Peyer's patch (tissue), 4 donors: ENCODE measurements at places on chromosomes 4 and X. TPM values are rescaled to one million over a fixed set of nuclear protein-coding genes. Genes with fewer than 3 reads are reported as not detected.

MTTP gene
- 475 TPM for total RNA-seq

SOWAHB gene
- total RNA-seq, result 28.0 TPM

RPGR gene
- 72.6 TPM for total RNA-seq

SPANXB1 gene
- not detected for total RNA-seq

TEX13D gene
- total RNA-seq, result not detected

KCTD8 gene
- not detected for total RNA-seq

CFAP99 gene
- 0.80 TPM for total RNA-seq

- no peak for DNase-seq
Measured at GRCh38 chr4:53489279-53489889, 101.9 kb downstream of the LNX1 start.

GRCh38 chr4:176065435-176066291 lies at the start of gene WDR17:
WDR17 (plus strand) TSS chr4:176065841; CDS start chr4:176111581, 45,740 bp downstream.
- peak; percentile 93 for DNase-seq

DNA sequence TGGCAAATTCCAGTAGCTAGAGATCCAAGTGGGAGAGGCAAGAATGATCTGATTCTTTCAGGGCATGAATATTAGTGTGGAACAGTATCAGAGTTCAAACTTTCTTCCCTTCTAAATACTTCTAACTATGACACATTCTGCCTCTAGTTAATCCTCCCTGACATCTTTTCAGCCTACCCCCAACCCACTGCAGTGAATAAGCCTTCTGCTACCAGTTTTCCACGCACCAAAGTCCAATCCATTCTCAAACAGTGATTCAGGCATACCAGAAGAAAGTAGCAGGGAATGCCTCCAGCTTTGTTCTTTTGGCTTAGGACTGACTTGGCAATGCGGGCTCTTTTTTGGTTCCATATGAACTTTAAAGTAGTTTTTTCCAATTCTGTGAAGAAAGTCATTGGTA lies 155.4 kb upstream of the FTHL17 start:
- DNase-seq, result no peak

- DNase-seq, result no peak
Measured at GRCh38 chr4:94534401-94535312, 82.9 kb downstream of the PDLIM5 start.

- DNase-seq, result no peak
Measured at GRCh38 chr4:108201774-108202173, 33.0 kb upstream of the LEF1 start.

- DNase-seq, result no peak
Measured at GRCh38 chrX:75158054-75158453, 2.0 kb upstream of the ABCB7 start.

DNA sequence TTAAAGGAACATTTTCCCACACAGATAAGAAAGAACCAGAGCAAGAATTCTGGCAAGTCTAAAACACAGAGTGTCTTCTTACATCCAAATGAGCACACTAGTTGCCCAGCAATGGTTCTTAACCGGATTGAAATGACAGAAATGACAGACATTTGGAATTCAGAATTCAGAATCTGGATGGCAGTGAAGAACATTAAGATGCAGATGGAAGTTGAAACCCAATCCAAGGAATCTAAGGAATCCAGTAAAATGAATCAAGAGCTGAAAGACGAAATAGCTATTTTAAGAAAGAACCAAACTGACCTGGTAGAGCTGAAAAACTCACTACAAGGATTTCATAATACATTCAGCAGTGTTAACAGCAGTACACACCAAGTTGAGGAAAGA lies 21.5 kb downstream of the ANAPC10 start:
- no peak for DNase-seq

GRCh38 chr4:15848191-15848842 lies 70.2 kb downstream of the CD38 start:
- no peak for DNase-seq

DNA sequence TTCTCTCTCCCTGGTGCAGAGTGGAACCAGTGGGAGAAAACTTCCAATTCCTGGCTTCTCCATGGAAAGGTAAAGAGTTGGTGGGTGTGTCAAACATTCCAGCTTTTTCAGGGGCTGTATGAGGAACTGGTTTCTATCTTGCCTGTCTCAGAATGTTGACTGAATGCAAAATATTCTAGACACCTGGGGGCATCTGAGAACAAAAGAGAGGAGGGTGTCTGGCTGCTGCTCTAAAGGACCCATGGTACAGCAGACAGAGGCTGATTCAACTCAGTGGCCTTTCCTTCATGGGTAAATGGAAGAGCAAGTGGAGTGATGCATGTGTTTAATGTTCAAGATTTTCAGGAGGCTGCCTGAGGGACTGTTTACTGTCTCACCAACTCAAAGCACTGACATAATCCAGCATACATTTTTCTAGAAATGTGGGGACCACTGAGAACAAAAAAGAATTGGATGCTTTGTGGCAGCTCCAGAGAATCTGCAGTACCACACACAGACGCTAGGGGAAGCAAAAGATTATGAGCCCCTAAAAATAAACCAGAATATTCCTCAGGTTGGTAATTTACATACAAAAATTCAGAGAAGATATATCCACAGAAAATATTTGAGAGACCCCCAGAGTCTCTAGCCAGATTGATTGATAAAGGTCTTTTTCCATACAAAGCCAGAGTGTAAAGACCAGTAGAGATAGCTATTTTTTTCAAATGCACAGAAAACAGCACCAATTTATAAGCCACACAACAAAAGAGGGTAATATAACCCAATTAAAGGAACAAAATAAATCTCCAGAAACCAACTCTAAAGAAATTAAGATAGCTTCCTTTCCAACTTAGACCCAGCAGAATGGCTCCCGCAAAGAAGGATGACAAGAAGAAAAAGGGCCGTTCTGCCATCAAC lies 48.0 kb upstream of the STARD8 start:
- DNase-seq, result no peak

DNA sequence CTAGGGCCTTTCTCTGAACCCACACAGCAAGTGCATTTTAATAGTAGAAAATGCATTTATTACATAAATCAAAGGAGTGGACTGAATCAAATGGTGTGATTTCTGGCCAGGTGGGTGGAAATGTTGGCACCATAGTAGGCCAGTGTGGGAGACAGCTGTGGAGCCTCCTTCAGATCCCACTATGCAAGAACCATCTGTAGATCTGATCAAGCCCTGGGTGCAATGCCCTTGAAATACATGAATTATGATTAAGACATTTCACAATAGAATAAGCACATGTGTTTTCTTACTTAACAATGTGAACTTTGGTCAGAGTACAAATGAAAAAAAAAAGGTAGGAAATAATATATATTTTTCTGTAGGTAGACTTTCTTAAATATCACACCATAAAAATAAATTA lies 204.3 kb downstream of the PCDH7 start:
- no peak for DNase-seq

DNA sequence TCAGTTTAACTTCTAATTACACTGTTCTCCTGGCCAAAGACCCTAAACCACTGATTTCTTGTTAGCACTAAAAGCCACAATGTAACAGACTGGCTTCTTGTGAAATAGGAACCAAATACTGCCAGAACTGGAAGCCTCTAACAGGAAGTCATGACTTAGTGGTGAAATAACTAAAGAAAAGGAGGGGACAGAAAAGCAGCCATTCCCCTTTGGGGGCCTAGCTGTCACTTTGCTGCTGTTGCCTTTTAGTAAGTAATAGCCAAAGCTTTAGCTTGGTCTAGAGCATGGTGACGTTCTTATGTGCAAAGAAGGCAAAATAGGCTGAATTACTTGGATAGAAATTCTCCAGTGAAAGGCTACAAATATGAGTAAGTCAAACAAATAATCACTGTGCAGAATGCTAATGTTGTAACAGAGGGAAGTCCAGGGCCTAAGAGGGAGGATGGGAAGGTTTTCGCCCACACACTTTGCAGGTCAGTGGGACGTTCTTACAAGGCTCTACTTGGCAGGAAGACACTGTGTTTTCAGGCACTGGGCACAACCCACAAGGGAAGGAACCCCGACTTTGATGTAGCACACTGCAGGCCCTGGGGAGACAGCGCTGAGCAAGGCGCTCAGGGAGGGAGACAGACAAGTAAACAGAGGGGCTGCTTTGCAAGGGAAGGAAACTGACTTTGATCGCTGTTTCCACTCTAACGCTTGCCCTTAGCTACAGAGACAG lies 16.7 kb downstream of the GAB3 start:
- peak; percentile 71 for DNase-seq

DNA sequence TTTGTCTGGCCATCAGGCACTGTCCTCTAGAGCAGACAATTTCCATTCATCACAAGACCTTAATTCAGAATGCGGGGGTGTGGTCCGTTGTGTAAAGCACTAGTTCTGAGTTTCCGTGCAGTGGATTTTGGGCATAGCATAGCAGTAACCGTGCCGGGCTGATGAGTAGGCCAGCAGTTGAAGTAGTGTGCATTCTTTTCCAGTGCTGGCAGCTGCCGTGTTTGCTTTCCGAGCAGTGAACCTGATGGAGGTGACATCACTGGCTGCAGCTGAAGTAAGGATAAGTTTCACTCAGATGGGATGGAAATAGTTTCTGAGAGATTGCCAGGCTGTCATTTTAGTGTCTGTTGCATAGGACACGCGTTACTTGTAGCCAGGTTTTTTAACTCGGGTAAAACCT lies 107.0 kb upstream of the STIM2 start:
- DNase-seq, result no peak

DNA sequence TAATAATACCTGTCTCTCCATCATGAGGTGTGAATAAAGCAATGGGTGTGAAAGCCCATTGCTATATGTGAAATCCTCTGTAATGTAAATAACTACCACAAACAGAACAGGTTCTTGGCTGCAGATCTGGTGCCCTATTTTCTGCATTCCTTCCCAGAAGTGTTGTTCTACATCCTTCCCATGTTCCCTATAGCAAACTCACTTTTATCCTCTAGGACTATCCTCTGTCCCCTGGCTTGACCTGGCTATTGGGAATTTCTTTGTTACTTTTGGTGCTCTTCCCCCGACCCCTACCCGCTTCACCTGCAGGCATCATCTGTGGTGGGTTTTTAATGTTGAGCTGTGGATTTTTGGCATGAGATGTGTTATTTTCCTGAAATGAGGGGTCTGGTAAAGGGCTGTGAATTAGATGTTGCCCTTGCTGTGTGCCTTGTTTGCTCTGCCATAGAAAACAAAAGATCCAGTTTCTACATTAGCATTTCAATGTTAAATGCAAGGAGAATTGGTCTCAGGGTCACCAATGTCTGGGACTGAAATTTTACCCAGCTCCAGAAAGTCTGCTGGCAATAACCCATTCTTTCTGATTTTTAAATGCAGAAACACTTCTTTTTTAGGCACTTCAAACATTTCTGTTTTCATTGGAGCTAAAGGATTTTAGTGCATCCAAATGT lies 13.6 kb upstream of the FREM3 start:
- no peak for DNase-seq

- DNase-seq, result no peak
Measured at GRCh38 chrX:150731795-150732194, 38.6 kb downstream of the MTMR1 start.

DNA sequence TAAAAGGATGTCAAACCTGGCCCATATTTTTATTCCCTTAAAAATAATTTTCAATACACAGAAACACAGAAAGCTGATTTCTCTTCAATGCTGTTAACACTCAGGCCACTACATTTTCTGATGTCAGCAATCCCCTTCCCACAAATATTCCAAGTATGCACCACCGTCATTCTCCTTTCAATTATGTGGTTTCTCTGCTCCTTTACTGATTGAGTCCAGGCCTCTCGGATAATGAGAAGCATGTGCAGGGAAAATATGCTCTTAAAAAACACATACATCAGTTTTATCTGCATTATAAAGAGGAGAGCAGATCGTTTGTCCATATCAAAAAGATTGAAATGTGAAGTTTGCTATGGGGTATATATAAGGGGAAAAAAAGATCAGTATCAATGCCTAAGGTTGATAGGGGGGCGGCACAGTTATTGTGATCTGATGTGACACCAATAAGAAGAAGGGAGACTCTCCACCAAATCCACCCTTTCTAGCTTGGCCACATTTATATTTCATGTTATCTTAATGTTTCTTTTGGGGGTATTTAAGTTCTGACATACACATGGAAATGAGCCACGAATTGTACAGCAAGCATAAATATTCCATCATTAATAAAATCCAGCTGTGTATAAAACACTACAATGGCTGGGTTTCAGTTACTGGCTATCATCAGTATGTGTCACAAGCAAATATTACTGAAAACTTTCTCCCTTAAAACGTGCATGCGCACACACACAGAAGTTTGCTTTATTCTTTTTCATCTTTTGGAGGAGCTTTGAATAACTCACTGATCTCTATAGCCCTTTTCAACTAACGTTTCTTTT lies 6.4 kb downstream of the AMOT start:
- no peak for DNase-seq

- no peak for DNase-seq
Measured at GRCh38 chr4:54879576-54879975, 221.8 kb downstream of the KIT start.

DNA sequence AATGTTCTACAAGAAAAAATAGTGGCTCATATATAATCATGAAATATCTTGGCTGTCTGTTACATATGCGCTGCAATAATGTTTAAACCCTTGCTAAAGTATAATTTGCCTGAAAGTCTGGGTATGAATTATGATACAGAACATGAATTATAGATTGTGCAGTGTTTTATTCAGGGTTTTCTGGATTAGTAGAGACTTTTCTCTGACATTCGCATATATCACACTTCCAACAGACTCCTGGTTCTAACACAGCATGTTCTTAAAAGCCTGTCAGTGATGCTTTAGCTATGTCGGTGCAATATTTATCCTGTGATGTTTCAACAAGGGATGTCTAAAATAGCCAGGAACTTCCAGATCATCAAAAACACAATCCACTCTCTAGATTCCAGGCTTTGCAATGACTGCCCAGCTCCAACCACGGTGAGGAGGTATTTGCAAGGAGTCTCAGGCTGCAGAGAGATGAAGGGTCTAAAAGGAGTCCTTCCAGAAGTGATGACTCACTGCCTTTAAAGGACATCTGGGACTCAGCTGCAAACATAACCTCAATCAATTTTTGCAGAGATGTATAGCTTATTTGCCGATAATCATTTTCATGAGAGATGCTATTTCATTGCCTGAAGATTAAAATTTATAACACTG lies 69.4 kb downstream of the RWDD4 start:
- no peak for DNase-seq

- no peak for DNase-seq
Measured at GRCh38 chr4:3515646-3516045, 16.6 kb downstream of the LRPAP1 start.

- no peak for DNase-seq
Measured at GRCh38 chrX:150478496-150479492, 89.6 kb upstream of the MTM1 start.
